ENCODE measurements at places on chromosomes 7 and 10.

- DNase-seq = no peak
These were observed 28.6 kb upstream of the PROSER2 start for GRCh38 chr10:11794566-11794965.

DNA sequence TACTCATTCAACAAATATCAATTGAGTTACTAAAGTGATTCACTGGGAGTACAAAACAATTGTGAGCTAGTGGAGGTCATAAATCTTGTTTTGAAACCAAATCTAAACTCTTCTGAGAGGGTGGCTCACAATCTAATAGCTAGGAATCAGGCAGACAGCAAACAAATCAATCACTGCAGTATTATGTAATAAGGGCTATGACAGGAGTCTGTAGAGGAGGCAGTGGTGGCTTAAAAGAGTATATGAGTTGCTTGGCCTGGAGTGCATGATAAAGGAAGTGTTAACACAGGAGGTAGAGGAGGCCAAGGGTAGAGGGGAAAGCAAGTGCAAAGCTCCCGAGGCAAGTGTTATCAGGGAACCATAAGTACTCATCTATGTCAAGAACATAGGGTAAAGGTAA is 16.5 kb downstream of the MYPN start:
- no peak for DNase-seq

DNA sequence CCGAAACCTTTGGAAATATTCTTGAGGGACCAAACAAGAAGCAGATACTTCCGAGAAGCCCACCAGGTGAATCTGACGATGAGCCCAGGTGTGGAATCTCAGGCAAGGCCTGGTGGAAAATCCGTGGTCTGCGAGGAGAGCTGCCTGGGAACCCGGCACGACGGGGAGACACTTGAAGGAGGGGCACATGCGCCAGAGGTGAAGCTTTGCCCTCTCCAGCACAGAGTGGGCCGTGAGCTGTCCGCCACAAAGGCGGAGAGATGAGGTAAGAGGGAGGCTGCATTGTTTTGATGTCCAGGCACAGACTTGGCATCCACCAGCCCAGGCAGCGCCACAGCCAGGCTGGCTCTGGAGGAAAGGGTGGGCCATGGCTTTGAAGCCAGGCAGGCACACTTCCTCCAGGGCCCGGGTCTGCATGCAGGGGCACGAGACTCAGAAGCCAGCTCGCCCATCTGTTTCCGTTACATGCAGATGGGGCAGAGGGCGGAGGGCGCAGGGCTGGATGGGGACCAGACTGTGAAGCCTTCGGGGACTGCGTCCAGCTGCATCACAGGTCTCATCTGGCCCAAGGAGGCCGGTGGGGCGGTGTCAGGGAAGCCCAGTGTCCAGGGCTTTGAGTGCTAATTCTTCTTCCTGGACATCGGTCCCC is 45.4 kb downstream of the CALML3 start:
- no peak for DNase-seq

- no peak for DNase-seq
These were observed 30.1 kb downstream of the KCND2 start for GRCh38 chr7:120303105-120303504.

DNA sequence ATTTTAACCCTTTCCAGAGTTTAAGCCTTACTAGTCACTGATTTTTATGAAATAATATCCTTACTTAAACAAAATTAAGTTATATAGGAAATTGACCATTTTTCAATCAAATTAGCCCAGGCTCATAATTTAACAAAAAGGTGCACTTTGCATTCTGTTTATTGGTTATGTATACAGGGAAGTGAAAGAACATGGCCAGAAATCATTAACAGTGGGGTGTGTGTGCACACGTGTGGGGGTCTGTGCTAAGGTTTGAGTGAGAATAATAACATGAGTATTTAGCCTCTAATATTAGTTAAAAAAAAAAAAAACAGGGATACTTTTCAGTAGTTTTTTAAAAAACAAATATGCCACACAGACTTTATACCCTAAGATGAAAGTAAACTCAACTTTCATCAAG is 510.5 kb upstream of the PFKP start:
- DNase-seq = no peak

GRCh38 chr10:23344241-23344841 is at the start of gene C10orf67:
Gene C10orf67 (minus strand): TSS chr10:23344797. CDS start chr10:23344774, 23 bp downstream.
- DNase-seq = no peak

- DNase-seq = no peak
These were observed 51.2 kb upstream of the CAMK2B start for GRCh38 chr7:44376429-44377133.

- no peak for DNase-seq
These were observed 188.3 kb upstream of the STK17A start for GRCh38 chr7:43394441-43395130.
